ENCODE measurements at places on chromosomes 13 and 19. TPM values are rescaled to one million over a fixed set of nuclear protein-coding genes. Genes with fewer than 3 reads are reported as not detected.
A peak's percentile ranks its signal among the peaks of the same experiment; 100 is the strongest.

GRCh38 chr19:16342002-16342715, 17.5 kb downstream of the KLF2 start:
- peak overlapping the region; percentile 44 for H3K27ac ChIP-seq
- H3K27me3 ChIP-seq, result peaks cover 4% of the 10 kb centered on the region
- peaks cover 46% of the 10 kb centered on the region for H3K4me1 ChIP-seq
- peaks cover 4% of the 10 kb centered on the region for H3K36me3 ChIP-seq
- H3K4me3 ChIP-seq, result no peak overlapping the region
- DNase-seq, result peak; percentile 81

GRCh38 chr13:25616674-25617073, 244.9 kb downstream of the ATP8A2 start:
- H3K4me3 ChIP-seq, result no peak overlapping the region
- no peaks in the 10 kb centered on the region for H3K4me1 ChIP-seq
- DNase-seq, result no peak
- H3K27me3 ChIP-seq, result peaks cover 27% of the 10 kb centered on the region

DNA sequence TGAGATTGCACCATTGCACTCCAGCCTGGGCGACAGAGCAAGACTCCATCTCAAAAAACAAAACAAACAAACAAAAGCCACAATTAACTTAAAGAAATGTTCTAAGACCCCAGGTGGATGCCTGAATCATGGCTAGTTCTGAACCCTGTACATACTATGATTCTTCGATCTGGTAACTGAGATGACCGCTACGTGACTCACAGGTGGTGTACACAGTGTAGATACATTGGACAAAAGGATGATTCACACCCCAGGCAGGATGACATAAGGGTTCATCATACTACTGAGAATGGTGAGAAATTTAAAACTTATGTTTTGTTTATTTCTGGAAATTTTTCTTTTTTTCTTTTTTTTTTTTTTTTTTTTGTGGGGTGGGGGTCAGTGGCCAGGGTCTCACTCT, 6.5 kb downstream of the ZNF426 start:
- H3K4me3 ChIP-seq, result no peak overlapping the region
- H3K27ac ChIP-seq, result no peak overlapping the region

GRCh38 chr13:110382229-110382628, 75.1 kb downstream of the COL4A2 start:
- peaks cover 6% of the 10 kb centered on the region for H3K4me1 ChIP-seq
- peak; percentile 41 for DNase-seq
- no peak overlapping the region for H3K27ac ChIP-seq
- H3K27me3 ChIP-seq, result peaks cover 11% of the 10 kb centered on the region

DNA sequence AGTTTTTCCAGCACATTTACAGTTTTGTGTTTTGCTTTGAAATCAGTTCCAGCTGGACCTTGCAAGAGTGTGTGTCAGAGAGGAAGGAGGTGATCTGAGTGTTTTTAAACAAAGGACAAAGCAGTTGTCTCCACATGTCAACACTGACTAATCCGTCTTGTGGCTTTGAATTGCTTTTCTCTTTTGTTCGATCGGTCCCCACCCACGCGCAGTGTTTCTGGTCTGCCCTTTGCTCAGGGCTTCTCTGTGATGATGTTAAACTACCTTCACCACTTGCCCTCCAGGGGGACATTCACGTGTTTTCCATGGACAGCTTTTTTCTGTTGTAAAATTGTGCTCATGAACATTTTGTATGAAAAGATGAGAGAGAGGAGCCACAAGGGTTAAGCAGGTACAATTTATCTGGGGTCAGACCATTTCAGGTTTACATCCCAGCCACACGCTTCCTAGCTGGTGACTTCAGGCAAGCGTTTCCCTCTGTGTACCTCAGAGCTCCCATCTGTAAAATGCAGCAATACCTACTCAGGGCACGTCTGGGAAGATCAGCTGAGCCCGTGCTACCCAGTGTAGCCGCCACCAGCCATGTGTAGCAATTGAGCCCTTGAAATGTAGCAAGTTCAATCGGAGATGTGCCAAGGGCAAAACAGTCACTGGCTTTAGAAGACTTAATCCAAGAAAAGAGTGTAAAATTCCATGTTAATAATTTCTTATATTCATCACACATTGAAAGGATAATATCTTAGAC, 13.5 kb upstream of the PLA2G4C start:
- no peak overlapping the region for H3K4me3 ChIP-seq
- no peaks in the 10 kb centered on the region for H3K27me3 ChIP-seq

- H3K27me3 ChIP-seq, result peaks cover 17% of the 10 kb centered on the region
- peaks cover 18% of the 10 kb centered on the region for H3K36me3 ChIP-seq
- DNase-seq, result no peak
- H3K4me1 ChIP-seq, result peaks cover 13% of the 10 kb centered on the region
- H3K27ac ChIP-seq, result no peak overlapping the region
Observed at GRCh38 chr19:1282588-1283206, 3.0 kb upstream of the EFNA2 start.

DNA sequence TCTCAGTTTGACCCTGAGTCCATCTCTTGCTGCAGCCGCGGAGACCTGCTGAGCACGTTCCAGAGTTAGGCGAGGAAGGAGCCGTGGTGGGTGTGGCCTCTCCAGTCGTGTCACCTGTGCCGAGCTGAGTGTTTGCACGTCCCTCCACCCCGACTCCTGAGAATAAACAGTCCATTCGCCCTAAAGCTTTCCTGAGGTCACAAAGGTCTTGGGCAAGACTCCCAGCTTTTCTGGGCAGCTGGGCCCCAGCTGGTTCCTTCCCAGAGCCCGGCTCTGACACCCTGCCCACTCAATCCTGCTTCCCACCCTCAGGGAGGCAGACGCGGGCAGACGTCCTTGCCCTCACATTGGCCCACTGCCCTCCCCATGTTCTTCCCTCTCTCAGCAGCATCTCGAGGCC, 142.2 kb downstream of the KCTD15 start:
- H3K27me3 ChIP-seq, result peaks cover 5% of the 10 kb centered on the region
- H3K4me1 ChIP-seq, result no peaks in the 10 kb centered on the region
- H3K4me3 ChIP-seq, result no peak overlapping the region

- no peak overlapping the region for H3K4me3 ChIP-seq
- no peak for DNase-seq
- H3K36me3 ChIP-seq, result no peaks in the 10 kb centered on the region
- H3K27me3 ChIP-seq, result no peaks in the 10 kb centered on the region
- H3K4me1 ChIP-seq, result peaks cover 7% of the 10 kb centered on the region
Observed at GRCh38 chr19:46979126-46980105, 40.2 kb upstream of the NPAS1 start.

ACP5 gene
- 12.4 TPM for total RNA-seq

ACER1 gene
- not detected for total RNA-seq

HIF3A gene
- not detected for total RNA-seq

LPAR2 gene
- total RNA-seq, result 33.2 TPM

MYADM gene
- 54.6 TPM for total RNA-seq

ASPDH gene
- not detected for total RNA-seq
